Ascending aorta (tissue), 2 donors: ENCODE measurements at places on chromosomes 7 and 10. TPM values are rescaled to one million over a fixed set of nuclear protein-coding genes. Genes with fewer than 3 reads are reported as not detected.

MMP21 gene
- total RNA-seq: not detected

CACNA2D1 gene
- total RNA-seq: 17.3 TPM

PHYHIPL gene
- total RNA-seq: not detected

ENO4 gene
- total RNA-seq: not detected

PTEN gene
- total RNA-seq: 96.3 TPM

POU6F2 gene
- total RNA-seq: not detected

OR2A12 gene
- total RNA-seq: not detected

SDK1 gene
- 13.3 TPM for total RNA-seq
